NCI-H1092 (cell line): ENCODE measurements at places on chromosomes 2 and 18.

GRCh38 chr2:43407935-43408334, 181.5 kb upstream of the ZFP36L2 start:
- no peak for DNase-seq

DNA sequence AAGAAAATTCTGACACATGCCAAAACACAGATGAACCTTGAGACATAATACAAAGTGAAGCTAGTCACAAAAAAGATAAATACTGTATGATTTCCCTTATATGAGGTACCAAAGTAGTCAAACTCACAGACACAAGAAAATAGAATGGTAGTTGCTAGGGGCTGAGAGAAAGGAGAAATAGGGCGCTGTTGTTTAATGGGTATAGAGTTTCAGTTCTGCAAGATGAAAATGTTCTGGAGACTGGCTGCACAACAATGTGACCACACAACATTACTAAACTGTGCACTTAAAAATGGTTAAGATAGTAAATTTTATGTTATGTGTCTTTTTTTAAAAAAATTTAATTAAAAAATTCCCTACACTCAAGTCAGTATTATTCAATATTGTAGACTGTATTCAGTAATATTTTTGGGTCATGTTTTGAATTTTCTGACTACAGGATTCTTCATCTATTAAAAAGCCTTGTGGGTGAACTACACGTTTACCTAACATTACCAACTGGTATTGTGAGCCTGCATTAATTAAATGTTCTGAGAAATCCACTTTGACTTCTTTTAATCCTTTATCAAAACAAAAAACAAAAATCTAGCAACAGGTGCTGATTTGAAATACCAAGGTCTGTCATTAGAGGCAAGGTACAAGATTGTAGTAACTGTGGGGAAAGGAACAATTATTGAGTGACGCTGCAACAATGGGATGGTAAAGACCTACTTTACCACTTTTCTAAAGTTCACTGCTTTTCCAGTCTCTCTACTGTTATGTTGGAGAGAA, 140.8 kb upstream of the ZFP36L2 start:
- no peak for DNase-seq

DNA sequence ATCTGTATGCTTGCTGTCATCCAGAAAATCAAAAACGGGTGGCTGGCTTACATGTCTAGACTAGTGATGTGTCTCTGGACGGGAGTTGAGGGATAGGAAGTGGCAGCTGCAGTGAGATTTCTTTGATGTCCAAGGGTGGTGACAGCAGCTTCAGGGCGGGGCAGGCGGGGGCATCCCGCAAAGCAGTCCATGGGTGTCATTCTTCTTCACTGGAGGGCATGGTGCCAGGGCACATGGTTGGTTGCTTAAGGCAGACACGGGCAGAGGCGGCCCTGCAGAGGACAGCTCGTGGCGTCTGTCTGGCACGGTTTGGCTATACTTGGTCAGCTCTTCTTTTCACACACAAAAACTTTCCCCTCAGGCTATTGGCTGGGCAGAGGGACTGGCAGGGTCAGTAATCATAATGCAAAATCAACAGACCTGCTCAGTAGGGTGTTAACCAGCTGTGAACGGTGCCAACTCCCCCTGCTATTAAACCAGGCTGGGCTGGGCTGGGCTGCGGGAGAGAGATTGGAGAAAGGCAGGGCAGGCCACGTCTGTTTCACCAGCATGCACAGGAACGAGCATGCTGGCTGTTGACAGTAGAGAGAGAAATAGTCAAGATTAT, 63.7 kb downstream of the COL4A3 start:
- peak; percentile 3 for DNase-seq

DNA sequence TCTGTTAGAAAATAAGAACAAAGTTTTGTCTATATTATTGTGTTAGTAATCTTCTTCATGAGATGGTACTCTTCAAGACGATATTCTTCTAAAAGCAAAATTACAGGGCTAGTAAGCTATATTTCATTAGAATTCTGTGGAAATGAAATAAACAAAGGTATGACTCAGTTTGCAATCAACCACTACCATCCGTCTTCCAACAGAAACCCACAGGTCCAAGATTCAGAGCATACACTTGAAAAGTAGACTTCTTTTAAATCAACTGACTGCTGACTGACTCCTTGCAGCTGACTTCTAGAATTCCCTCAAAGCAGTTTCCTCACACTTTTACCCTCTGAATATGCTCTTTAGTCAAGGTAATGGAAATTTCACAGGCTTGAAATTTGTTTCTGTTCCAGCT, 193.7 kb downstream of the GCA start:
- DNase-seq, result no peak

GRCh38 chr2:96554293-96555145, 18.0 kb downstream of the ARID5A start:
- no peak for DNase-seq

DNA sequence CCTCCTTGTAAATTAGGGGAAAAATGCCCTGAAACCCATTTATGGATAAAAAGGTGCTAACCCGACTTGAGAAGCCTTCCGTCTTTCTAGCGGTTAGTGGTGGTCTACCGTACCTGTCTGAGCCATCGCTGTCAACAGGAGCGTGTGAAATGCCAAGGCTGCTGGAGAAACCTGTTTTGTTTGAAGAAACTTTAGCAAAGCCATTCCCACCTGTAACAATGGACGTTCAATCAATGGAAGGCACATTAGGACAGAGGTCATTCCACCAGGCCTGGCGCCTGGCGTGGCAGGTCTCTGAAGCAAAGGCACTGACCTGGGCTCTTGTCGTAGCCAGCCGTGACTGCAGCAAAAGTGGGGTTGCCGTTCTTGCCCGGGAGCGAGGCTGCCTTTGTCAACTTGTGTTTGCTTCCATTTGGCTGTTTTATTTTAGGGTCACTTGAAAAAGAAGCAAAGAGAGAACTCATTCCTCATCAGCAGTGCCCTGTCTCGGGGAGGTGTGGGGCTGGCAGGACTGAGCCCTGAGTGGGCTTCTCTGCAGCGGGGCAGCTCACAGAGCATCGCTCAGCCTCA, 47.2 kb downstream of the ZAP70 start:
- no peak for DNase-seq

- no peak for DNase-seq
Measured at GRCh38 chr2:230774348-230774951, 61.8 kb downstream of the CAB39 start.

DNA sequence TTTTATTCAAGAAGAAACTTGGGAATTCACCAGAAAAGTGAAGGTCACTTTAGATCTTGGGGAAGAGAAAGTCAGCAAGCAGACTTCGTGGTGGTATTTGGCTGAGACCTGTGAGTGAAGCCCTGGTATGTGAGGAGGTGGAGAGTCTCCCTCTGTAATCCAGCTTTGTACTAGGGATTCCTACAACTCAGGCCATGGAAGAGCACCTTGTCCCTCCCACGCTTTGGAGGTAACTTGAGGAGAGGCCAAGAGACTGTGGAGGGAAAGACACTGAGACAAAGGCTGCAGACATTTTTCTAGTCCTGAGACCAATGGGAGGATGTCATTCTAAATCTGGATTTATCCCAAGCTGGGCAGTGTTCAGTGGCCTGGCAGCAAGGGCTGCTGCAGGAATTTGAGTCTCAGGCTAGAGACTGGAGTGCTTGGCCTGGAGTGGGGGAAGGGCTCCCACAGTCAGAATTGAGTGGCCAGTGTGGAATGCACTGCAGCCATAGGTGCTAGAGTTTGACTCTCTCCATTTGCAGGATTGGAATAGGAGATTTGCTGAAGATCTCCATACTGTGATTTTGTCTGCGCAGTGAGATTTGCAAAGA, 219.0 kb downstream of the ACTR3 start:
- DNase-seq, result no peak

DNA sequence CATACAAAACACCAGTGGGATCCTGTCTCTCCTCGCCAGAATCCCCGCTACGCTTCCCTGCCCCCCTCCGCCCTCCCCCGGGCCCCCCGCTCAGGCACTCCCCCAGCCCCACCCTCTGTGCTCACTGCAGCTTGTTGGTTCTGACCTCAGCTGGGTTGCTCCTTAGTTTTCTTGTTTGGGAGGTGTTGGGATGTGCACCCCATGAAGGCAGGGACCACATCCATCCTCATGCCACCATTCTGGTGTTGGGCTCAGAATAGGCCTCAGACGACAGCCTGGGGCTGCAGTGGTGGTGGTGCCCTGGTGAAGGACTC, 4.6 kb downstream of the SNED1 start:
- no peak for DNase-seq

DNA sequence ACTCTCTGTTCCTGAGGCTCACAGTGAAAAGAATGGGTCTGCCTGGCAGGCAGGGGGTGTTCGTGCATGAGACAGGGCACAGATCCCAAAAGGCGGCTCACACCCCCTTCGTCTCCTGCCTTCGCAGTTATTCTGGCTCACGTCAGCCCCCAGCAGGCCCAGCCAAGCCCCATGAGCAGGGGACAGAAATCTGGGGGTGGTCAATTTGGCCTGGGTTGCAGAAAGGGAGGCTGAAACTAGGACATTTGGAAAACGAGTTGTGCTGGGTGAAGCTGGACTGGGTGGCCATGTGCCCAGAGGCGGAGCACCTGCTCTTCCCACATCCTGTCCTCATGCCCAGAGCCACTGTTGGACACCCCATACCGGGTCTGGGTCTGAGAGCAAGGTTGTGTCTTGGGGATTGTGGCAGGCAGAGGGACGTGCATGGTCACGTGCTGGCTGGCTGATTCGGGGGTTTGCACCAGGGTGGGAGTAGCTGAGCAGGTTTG, 99.0 kb upstream of the MCFD2 start:
- DNase-seq, result no peak

DNA sequence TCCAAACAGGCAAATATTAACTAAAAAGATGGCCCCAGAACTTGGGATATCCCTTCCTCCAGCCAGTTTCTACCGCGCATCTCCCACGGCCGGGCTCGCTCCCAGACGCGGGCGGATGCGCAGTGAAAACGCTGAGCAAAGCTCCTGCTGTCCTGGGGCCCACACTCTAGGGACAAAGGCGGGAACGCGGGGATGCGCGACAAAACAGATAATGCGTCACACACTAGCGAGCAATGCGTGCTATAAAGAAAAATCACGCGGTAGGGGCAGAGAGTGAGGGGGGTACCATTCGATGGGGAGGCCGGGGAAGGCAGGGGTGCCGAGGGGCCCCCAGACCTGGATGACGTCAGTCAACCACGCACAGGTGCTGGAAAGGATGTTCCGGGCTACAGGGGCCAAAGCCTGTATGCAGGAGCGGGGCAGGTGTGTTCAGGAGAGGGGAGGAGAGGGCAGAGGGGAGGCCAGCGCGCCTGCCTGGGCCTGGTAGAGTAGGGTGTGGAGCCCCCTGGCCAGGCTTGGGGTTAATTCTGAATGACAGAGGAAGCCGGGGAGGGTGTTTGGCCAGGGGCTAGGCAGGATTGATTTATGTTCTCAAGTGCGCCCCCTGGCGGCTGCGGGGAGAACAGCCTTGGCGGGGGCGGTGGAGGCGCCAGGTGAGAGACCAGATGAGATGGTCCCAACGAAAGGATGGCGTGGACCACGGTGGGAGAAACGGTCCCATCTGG, 14.9 kb upstream of the ITM2C start:
- DNase-seq, result no peak

- DNase-seq, result no peak
Measured at GRCh38 chr2:183069174-183069573, 9.4 kb upstream of the DUSP19 start.

- no peak for DNase-seq
Measured at GRCh38 chr18:54923339-54923956, 35.8 kb downstream of the CCDC68 start.
